GM12891 (cell line): ENCODE measurements at places on chromosomes 2 and 18.

DNA sequence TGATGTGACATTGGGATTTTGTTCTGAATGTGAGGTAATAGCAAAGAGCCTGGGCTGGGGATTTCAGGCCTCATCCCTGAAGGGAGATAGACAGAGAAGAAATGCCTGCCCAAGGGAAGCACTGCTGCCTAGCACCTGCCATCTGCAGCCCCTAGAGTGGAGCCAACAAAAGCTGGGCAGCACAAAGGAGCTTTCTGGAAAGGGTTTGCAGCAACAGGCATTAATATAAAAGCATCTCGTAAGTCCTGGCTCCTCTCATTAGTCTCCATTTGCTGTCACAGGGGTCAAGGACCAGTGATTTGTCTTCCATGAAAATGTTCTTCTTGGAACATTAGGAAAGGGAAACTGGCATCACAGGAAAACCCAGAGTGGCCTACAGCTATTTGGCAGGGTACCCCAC lies 157.2 kb upstream of the SLC14A2 start:
- DNase-seq, result no peak

- peak; percentile 1 for DNase-seq
These were observed 376.1 kb downstream of the IRS1 start for GRCh38 chr2:226423498-226423960.

DNA sequence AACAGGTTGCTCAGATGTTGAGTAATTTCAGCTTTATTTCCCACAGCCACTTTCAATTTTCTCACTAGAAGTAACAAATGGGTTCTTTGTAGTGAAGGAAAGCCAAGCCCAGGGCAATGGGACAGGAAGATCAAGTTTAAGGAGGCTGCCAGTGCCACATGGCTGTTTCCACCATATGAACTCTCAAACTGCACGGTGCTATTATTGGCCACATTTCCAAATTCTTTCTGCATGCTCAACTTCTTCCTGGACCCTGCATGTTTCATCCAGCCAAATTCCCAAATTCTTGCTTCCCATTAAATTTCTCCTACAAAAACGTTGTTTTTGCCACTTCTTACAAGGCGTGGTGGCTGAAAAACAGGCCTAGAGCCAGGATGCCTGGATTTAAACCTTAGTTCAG lies 193.3 kb upstream of the SPHKAP start:
- no peak for DNase-seq

GRCh38 chr2:8364668-8365067 lies 317.2 kb upstream of the ID2 start:
- no peak for DNase-seq

GRCh38 chr2:159131914-159132281 lies 154.6 kb downstream of the WDSUB1 start:
- no peak for DNase-seq

DNA sequence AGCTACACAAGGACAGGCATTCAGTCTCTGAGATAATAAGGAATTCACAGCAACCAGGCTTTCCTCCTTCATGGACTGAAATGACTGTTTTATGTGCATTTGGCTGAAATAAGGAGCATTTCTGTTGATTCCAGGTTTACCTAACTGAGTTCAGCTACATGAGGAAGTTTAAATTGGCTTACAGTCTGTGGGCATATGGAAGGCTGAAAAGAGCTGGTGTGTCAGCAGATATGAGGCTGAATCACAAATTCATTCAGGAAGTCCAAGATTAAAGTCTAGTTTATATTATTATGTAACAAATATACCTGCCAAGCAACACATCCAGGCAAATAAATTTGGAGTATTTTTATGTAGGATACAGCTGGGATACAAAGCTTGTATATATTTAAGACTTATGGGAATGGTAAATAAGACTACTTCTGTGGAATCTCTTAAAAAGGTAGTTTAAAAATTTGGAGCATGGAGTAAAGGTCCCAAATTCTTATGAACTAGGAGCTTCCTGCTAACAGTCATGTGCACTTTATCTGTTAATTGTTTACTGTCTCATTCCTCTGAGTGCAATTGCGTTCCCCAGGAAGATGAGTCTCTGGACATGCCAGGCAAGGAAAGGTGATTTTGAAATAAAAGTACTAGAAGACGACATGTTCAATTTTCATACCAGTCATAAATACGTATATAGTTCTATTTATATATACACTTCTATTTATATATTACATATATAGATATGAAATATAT lies 53.0 kb downstream of the ZC3H8 start:
- no peak for DNase-seq

GRCh38 chr2:7449298-7449697 lies 532.1 kb downstream of the RNF144A start:
- DNase-seq, result no peak

DNA sequence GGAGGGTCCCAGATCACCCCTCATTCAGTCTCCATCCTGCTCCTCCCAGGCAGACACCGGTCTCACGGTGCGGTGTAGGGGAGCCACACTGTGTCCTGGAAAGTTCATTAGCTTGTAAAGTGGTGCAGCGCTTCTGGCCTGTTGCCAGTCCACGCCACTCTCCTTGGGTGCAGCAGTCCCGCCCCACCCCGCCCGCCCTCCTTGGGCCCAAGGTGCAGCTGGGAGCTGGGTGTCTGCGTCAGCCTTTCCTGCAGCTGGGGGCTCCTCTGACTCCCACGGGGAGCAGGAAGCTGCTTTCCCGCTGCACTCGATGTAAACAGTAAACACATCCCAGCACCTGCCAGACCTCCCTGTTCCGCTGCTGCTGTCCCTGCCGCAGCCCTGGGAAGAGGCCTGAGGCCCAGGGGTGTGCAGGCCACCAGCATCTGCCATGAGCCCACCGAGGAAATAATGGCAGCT lies 53.8 kb upstream of the ASB18 start:
- no peak for DNase-seq

- DNase-seq, result no peak
These were observed 10.7 kb upstream of the VSNL1 start for GRCh38 chr2:17529771-17530170.

DNA sequence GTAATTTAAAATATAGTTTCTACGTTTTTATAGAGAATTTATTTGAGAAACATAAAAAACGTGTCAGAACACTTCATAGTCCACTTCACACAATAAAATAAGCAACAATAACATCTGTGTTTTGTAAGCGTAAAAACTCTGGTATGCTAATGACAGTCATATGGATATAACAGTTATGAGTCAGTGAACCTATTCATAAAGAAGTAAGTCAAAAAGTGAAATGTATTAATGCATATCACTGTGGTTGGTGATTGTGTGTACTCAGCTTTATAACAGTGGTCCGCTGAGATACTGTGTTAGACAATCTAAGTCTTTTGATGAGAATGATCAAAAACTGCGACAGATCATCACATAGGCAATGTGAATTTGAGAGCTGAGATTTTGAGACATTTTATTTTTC lies 153.2 kb downstream of the WDR7 start:
- DNase-seq, result no peak

- no peak for DNase-seq
These were observed 82.1 kb upstream of the PXDN start for GRCh38 chr2:1826226-1826905.

DNA sequence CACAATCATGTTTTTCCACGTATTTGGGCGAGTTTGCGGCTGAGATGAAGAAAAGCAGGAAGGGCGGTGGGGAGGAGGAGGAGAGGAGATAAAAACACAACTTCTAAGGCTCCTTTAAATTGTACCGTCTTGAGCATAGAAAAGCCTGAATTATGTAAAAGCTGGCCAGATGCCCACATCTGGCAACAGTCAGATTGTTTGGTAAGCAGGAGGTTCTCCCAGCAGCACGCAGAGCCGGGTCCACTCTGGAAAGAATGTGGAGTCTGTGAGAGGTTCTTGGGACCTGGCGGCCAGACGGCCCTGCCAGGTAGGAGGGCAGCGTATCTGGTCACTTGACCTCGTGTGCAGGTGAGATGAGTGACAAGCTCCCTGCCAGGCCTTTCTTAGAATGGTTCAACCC lies 215.3 kb upstream of the APCDD1 start:
- DNase-seq, result no peak

DNA sequence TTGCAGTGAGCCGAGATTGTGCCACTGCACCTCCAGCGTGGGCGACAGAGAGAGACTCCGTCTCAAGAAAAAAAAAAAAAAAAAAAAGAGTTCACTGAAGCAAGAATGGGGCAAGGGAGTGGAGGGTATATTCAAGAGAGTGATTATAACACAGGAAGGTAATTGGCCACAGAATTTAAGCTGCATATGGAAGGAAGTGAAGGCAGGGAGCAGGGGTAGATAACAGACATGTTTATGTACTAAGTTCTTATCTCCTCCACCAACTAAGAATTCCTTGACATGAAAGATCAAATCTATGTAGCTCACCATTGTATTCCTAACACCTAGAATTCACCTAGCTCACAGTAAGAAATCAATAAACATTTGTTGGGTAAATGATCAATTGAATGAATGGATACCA lies 37.3 kb downstream of the GKN2 start:
- DNase-seq, result no peak

DNA sequence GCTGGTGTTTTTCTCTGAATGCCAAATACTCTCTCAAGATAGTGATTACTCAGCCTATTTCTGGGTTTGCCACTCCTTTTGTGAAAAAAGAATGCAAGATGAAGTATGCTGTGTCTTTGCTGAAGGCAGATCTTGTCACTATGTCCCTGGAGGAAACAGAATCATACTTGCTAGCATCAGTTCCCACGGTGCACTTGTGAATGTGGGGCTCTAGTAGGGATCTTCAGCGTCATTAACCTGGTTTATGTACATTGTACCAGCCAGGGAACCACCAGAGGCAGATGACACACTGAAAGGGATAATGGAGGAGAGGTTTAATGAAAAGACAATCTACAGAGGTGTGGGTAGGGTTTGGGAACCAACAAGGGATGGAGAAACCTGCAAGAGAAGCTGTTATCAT lies 131.0 kb upstream of the CXCR4 start:
- DNase-seq, result no peak

GRCh38 chr2:10524341-10524740 lies 76.2 kb upstream of the ODC1 start:
- DNase-seq, result no peak

DNA sequence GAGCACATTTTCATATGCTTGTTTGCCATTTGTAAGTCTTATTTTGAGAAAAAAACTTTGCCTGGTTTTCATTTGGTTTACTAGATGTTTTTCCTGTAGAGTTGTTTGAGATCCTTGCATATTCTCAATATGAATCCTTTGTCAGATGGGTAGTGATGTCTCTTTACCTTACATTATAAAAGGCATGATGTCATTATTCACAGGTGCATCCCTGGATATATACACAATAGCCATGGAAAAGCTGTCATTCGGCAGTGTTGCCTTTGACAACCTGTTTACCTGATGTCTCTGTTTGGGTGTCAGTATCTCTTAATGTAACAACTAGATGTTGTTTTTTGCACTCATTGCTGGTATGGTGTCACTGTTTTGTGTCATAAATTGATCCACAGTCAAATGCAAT lies 58.8 kb upstream of the MAL start:
- no peak for DNase-seq
